ENCODE measurements at places on chromosomes 7 and 10.

- DNase-seq = no peak
Observed at GRCh38 chr10:101780187-101780817, 2.9 kb downstream of the NPM3 start.

GRCh38 chr7:6615723-6616555 lies 529 bp downstream of the ZNF853 start:
- no peak for DNase-seq

GRCh38 chr10:131140606-131141005 lies 170.9 kb downstream of the TCERG1L start:
- no peak for DNase-seq

DNA sequence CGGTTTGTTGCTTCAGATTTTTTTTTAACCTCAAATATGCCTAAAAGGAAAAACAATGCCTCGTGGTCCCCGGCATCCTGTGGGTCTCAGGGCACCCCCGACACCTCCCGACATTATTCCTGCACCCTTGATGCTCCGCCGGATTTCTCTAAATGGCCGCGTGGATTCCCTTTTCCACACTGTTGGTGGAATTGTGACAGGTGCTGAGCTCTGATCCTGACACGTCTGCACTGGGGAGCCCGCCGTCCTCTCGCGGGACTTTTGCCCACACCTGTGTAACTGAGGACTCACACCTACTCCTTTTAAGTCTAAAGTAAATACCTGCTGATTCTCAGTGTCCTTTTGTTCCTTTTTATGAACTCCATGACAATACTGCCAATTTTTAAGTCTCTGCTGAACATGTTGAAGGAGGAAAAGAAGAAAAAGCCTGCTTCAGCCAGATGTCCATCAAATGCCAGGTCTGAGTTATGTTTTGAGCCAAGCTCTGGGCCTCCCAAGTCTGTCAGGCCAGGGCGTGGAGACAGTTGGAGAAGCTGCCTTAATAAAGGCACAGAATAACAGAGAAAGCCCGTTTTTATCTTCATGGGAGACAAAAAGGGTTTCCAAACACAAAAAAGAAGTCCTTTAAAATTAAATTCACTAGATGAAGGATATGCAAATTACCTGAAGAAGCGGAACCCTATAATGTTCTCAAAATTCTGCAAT lies 568.2 kb downstream of the DNAJB6 start:
- DNase-seq = no peak

GRCh38 chr7:149776289-149776688 lies 2.9 kb upstream of the ZNF467 start:
- DNase-seq = no peak
